ENCODE measurements at places on chromosomes 5 and 9. TPM values are rescaled to one million over a fixed set of nuclear protein-coding genes. Genes with fewer than 3 reads are reported as not detected.

DNA sequence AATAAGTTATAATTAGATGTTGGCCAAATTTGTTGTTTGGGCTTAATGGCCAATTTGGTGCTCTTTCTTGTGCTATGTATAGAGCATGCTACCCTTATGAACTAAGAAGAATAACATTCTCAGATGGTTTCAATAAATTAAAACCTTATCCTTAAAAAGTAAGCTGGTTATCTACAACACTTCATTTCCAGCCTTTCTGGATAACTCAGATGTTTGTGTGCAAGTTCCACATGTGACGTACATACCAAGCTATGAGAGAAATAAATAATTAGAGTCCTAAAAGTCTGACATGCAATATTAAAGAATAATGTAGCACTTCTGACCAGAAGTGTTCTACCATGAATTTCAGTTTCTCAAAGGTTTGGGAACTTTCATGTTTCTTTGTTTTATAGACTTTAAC, 11.7 kb downstream of the MTREX start:
- DNase-seq, result no peak

DNA sequence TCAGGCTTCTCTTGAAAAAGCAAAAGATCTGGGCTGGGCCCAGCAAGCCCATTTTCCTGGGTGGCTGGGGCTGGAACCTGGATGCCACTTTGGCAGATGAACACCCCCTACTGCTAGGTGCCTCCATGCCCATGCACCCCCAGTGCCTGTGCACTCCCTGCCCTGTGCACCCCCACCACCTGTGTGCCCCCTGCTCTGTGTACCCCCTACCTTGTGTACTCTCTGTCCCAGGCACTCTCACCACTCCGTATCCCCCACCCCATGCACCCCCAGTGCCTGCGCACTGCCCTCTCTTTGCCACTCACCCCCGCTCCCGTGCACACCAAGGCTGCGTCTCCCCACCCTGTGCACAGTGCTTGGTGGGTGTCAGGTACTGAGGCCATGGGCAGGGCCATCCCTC, 14.2 kb downstream of the UNC5A start:
- no peak for DNase-seq

- no peak for DNase-seq
These were observed 39.9 kb downstream of the PAX5 start for GRCh38 chr9:36993933-36994764.

DNA sequence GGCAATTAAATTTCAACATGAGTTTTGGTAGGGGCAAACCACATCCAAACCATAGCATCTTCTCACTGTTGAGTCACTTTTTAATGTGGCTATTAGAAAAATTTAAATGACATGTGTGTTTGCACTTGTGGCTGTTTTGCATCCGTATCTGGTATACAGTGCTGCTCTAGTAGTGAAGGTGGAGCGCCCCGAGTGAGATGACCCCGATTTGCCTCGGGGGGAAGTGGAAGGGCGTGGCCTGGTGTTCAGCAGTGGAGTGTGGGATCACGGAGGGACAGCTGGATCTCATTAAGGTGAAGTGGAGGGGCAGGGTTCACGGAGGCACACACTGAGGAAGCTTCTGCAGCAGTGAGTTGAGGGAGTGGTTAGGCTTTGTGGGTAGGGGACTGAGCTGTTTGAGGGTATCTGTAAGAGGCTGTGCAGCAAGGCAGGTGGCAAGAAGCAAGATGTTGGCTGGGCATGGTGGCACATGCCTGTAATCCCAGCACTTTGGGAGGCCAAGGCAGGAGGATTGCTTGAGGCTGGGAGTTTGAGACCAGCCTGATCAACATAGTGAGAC, 6.2 kb upstream of the GMCL2 start:
- DNase-seq, result no peak

Gene SLCO6A1
- polyA plus RNA-seq, result not detected
